OCI-M1 (cell line): ENCODE measurements at places on chromosomes 1 and 21.

- DNase-seq: no peak
Measured at GRCh38 chr1:53303726-53304515, 23.9 kb downstream of the LRP8 start.

GRCh38 chr1:109894823-109895719, 15.6 kb upstream of the CSF1 start:
- DNase-seq: no peak

- DNase-seq: no peak
Measured at GRCh38 chr1:111204201-111204982, 3.9 kb upstream of the DENND2D start.

GRCh38 chr1:52702886-52703787, 5.0 kb upstream of the COA7 start:
- peak; percentile 94 for DNase-seq

GRCh38 chr1:229514578-229515275, 6.6 kb upstream of the NUP133 start:
- peak; percentile 83 for DNase-seq

DNA sequence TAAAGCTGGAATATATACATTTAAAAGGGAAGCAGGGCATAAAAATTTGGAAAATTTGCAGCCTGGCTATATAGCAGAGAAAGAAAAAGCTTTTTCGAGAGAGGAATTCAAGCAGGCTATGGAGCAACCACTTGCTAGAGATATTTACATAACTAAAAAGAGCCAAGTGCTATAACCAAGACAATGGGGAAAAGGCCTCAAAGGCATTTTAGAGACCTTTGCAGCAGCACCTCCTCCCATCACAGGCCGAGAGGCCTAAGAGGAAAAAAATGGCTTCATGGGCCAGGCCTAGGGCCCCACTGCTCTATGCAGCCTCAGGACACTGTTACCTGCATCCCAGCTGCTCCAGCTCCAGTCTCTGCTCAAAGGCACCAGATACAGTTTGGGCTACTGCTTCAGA, 37.0 kb downstream of the CAPN9 start:
- DNase-seq: no peak

DNA sequence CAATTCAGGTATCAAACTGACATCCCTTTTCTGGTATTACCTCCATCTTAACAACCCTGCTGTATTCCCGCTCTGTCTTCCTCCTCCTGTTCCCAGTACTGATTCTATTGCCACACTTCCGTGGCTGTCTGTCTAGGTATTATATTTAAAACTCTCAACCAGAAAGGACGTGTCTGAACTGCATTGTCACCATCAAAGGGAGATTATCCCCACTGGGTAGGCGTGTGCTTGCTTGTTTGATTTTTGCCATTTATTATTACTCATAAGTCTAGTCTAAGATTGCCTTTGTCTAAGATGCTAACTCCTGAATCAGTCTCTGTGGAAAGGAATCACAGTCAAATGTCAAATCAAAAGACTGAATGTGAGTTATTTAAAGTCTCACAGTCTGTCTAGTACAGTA, 650.1 kb downstream of the KCNT2 start:
- no peak for DNase-seq

DNA sequence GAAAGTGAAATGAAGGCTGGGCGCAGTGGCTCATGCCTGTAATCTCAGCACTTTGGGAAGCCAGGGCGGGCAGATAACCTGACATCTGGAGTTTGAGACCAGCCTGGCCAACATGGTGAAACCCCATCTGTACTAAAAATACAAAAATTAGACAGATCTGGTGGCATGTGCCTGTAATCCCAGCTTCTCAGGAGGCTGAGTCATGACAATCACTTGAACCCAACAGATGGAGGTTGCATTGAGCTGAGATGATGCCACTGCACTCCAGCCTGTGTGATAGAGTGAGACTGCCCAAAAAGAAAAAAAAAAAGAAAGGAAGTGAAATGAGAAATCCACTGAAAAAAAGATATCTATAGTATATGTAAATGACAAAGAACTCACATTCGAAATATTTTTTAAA, 439.9 kb downstream of the DISC1 start:
- no peak for DNase-seq

GRCh38 chr1:46027788-46028573, 104.4 kb downstream of the PIK3R3 start:
- no peak for DNase-seq

DNA sequence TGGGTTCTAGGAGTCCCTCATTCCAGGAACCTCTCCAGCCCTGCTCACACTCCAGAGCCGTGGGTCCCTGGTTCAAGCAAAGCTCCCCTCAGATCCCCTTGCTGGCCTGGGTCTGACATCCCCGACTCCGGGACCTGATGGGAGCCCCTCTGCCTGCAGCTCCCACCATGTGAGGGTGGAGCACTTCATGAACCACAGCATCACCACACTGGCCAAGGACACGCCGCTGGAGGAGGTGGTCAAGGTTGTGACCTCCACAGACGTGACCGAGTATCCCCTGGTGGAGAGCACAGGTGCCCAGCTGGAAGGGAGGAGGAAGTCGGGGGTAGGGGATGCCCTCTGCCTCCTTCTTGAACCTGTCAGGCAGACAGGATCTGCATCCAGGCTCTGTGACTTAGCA, 9.7 kb downstream of the CLCNKA start:
- DNase-seq: no peak

DNA sequence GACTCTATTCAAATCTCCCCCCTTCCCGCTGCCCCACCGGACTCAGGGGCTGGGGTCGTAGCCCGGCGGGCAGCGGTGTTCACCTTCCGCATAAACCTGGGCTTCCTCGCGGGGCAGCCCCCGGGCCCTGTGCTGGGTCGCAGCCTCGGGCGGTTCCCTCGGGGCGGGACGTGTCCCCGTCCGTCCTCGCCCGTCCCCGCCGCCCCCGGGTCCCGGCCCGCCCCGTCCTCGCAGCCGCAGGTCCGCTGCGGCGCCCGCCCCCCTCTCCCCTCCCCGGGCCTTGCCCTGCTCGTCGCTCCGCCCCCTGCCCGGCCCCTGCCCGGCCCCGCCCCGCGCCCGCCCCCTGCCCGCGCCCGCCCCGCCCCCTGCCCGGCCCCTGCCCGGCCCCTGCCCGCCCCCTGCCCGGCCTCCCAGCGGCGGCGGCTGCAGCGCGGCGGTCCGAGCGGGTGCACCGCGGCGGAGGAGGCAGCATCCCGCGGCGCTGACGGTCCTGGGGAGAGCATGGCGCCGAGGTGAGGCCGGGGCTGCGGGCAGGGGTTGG, at the start of gene COL18A1:
Gene COL18A1 (plus strand): TSS at position 436 of the 541 bp plus-strand sequence. CDS start 66 bp downstream, at position 502.
- no peak for DNase-seq

GRCh38 chr1:208142590-208143382, 101.4 kb downstream of the PLXNA2 start:
- no peak for DNase-seq

- no peak for DNase-seq
Measured at GRCh38 chr1:212428496-212428895, 4.2 kb upstream of the NENF start.

GRCh38 chr1:231792634-231793033, 166.0 kb downstream of the DISC1 start:
- DNase-seq: no peak

- DNase-seq: no peak
Measured at GRCh38 chr1:216830424-216831210, 107.4 kb upstream of the ESRRG start.

DNA sequence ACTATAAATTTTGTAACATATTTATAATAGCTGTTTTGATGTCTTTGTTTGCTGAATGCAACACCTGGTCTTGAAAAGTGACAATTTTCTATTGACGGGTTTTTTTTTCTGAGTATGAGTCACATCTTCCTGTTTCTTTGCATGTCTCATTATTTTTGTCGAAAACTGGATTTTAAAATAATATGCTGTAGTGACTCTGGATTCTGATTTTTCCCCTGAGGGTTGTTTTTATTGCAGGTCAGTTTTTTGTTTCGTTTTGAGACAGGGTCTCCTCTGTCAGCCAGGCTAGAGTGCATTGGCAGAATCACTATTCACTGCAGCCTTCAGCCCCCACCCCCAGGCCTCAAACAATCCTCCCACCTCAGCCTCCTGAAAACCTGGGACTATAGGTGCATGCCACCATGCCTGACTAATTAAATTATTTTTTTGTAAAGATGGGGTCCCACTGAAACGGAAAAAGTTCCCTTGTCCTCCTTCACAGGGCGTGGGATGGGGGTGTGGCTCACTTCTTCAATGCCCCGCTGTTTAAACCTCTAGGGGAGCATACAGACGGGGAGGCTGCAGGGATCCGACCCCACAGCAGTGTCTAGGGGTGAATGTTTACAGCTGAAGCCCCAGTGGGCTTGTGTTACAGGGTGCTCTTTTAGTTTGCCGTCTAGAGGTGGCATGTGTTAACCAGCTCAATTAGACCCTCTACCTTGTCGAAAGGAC, 11.3 kb upstream of the PPIE start:
- no peak for DNase-seq

DNA sequence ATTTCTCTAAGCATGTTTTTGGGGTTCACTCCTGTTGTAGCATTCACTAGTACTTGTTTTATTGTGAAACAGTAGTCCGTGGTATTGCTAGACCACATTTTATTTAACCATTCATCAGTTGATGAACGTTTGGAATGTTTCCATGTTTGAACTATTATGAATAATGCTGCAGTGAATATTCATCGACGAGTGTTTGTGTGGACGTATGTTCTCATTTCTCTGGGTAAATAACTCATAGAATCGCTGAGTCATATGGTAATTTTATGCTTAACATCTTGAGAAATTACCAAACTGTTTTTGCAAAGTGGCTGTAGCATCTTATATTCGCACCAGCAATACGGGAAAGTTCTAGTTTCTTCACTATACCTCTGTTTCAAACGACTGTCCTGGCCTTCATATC, 28.0 kb upstream of the KAZN start:
- DNase-seq: no peak

GRCh38 chr1:196650403-196650802, 1.4 kb upstream of the CFH start:
- DNase-seq: no peak

DNA sequence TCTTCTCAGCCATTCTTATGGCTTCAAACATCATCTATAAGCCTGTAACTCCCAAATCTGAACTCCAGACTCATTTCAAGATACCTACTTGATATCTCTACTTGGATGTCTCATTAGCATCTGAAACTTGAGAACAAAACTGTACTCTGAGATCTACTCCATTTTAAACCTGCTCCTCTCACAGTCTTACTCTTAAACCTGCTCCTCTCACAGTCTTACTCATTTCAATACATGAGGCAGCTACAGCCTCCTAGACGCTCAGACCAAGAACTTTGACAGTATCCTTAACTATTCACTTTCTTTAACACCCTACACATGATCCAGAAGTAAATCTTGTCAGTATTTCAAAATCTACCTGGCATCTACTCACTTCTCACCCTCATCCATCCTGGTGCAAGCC, 54.3 kb downstream of the NBPF6 start:
- DNase-seq: no peak

DNA sequence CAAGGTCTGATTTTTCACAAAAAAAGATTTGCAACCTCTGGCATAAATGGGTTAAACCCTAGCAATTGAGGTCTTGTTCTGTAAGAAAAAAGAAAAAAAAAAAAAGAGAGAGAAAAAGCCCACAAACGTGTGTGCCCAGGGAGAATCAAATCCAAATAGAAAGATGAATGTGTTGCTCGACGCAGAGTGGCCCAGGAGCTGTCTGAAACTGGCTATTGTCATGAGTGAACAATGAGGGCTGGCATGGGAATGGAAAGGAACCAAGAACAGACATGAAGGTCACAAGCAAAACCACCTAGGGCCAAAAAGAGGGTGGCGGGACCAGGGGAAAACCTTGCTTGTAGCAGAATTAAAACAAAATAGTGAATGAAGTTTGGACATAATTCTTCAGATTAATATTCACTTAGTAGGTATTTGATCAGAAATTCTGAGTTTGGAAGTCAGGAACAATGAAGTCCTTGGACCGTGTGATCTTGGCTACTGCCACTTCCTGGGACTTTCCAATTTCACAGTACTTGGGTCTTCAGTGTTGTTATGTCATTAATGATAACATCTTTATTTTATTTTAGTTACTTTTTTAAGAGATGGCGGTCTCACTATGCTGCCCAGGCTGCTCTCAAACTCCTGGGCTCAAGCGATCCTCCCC, 3.1 kb downstream of the ENO1 start:
- no peak for DNase-seq

- DNase-seq: no peak
Measured at GRCh38 chr1:40853885-40854170, 8.3 kb downstream of the CITED4 start.

- DNase-seq: no peak
Measured at GRCh38 chr1:195481293-195481692, 1126.9 kb downstream of the KCNT2 start.
